ENCODE measurements at places on chromosomes 5 and 9.

- DNase-seq, result no peak
Observed at GRCh38 chr5:109053995-109054417, 306.3 kb downstream of the FER start.

GRCh38 chr9:14052359-14052758, 261.6 kb downstream of the NFIB start:
- no peak for DNase-seq

GRCh38 chr9:116574027-116574679, 113.0 kb upstream of the TRIM32 start:
- DNase-seq, result no peak

- no peak for DNase-seq
Observed at GRCh38 chr5:91365498-91365897, 17.6 kb downstream of the ARRDC3 start.

DNA sequence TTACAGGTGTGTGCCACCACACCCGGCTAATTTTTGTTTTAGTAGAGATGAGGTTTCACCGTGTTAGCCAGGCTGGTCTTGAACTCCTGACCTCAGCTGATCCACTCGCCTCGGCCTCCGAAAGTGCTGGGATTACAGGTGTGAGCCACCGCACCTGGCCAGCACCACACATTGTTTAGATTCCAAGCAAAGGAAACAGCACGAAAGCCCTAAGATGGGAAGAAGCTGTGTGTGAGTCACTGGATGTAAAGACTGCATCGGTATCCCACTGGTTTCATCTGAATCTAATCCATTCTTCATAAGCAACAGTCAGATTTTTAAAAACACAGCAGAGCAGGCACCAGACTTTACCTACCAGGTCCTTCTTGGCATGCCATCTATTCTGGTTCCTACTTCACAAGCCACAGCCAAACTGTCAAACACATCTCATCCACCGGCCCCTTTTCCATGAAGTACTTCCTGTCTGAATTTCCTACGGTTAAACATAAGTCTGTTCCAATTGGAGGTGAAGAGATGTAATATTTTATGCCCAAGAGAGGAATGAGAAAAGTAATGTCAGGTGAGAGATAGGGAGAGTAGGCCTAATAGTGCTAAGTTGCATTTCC, 17.4 kb downstream of the UBTD2 start:
- no peak for DNase-seq

DNA sequence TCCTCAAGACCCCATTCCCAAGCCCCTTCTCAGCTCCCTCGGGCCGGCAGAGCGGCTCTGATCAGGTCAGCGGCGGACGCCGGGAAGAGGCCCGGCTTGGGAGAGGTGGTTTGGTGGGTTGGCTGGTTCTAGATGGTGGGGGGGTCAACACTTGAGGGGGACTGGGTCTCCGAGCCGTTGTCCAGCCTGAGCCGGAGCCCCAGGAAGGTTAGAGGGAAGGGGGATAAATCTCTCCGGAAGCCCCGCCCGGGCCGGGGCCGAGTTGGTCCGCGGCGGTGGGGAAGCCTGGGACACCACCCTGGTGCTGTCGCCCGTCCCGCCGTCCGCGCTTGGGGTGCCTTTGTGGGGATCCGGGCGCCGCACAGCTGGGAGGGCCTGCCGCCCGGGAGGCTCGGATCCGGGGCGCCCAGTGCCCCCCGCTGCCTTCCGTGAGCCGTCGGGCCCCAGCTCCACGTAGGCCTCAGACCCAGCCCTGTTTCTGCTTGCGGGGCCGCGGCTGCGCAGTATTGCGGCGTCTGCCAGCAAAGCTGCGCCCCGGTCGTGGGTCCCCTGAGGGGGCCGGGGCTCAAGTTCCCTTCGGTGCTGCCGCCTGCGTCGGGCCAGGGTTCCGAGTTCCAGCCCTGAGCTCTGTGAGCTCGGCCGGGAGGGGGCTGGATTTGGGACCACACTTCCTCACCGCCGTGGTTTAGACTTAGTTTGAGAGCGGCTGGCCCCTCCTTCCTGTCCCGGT, 542 bp upstream of the TRIM52 start:
- peak; percentile 62 for DNase-seq

DNA sequence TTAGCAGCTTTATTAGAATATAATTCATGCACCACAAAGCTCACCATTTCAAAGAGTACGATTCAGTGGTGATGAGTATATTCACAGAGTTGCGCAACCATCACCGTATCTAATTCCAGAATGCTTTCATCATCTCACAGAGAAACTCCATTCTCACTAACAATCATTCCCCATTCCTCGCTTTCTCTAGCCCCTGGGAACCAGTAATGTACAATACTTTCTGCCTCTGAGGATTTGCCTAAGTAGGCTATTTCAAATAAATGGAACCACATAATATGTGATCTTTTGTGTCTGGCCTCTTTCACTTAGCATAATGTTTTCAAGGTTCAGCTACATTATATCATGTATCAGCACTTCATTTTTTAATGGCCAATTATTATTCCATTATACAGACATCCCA, 145.1 kb upstream of the ADAMTS16 start:
- no peak for DNase-seq

GRCh38 chr9:112332214-112332613, 1.2 kb downstream of the PTBP3 start:
- peak; percentile 28 for DNase-seq

DNA sequence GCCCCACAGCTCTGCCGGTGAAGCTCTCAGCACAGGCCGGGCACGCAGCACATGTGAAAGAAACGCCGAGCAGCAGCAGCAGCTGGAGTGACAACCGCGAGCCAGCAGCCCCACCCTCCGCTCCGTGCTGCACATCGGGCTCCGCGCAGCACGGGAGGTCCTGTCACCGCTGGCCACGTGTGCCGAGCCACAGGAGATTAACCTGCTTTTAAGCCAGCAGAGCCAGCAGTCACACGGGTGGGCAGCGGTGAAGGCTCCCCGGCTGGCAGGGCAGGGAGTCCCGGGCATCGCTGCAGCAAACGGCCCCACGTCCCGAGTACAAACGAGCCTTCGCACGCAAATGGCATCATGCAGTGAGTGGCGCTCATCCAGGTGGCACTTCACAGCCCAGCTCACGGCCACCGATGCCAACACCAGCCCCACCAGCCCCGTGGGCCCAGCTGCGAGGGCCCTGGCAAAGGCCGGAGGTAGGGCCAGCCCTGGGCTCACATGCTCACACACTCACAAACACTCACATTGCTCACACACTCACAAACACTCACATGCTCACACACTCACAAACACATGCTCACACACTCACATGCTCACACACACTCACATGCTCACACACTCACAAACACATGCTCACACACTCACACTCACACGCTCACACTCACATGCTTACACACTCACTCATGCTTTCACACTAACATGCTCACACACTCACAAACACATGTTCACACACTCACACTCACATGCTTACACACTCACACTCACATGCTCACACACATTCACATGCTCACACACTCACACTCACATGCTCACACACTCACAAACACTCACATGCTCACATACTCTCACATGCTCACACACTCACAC, 11.1 kb downstream of the CCDC187 start:
- no peak for DNase-seq

GRCh38 chr5:1731091-1731639, 68.5 kb downstream of the MRPL36 start:
- DNase-seq, result no peak

DNA sequence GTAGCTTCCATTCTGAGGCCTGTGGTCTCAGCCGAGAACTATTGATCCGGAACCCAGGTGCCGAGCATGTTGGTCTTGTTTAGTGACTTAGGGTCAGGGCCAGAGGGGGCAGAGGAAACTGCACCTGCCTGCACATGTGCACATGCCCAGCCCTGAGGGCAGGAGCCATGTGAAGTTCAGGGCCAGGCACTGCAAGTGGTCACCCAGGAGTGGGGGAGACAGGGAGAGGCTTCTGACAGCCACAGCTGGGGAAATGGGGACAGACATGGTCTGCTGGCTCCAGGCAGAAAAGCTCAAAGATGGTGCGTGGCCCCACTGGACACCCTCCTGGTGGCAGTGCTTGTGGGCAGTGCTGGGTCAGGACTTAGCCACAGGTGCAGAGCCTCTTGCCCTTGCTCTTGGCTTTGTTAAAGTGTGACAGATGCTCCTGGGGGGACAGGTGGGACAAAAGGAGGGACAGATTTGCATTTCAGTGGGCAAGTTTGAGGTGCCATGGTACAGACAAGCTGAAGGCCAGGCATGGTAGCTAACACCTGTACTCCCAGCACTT, 134.4 kb downstream of the CACNA1B start:
- DNase-seq, result no peak

DNA sequence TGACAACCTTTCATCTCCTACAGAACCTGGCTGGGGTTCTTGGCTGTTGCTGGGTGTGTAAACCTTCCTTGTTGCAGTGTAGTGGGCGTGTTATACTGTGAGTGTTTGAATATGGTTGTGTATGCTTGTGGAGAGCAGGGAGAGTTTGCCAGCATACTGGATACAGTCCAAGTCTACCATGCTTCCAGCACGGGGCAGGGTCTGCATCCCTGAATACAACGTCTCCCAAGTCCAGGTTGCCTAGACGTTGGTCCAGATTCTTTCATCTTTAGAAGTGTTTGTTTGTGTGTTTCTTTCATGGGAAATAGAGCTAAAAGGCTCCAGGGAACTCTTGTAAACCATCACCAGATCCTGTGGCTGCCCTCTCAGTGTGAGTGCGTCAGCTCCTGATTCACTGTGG, 46.4 kb downstream of the SYK start:
- no peak for DNase-seq

- peak; percentile 82 for DNase-seq
Observed at GRCh38 chr9:125521462-125522327, 185.3 kb downstream of the MAPKAP1 start.

DNA sequence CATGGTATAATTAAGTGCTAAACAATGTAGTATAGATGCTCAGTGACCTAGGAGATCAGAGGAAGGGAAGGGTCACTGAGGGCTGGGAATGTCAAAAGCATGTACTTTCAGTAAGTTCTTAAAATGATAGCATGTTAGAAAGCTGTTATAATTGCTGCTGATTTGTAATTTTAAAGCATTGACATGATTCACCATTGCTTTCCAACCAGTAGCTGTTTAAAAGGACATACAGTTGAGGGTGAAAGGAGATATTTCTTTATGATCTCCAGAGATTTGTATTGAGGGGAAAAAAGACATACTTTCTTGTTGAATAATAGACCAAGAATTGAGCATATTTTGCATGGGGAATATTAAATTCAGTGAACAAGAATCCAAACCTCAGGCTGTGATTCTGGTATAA, 1.2 kb upstream of the SLC1A3 start:
- no peak for DNase-seq

- DNase-seq, result no peak
Observed at GRCh38 chr9:111700776-111701175, 39.4 kb downstream of the GNG10 start.

- DNase-seq, result no peak
Observed at GRCh38 chr5:157860898-157861890, 2.2 kb upstream of the CLINT1 start.

DNA sequence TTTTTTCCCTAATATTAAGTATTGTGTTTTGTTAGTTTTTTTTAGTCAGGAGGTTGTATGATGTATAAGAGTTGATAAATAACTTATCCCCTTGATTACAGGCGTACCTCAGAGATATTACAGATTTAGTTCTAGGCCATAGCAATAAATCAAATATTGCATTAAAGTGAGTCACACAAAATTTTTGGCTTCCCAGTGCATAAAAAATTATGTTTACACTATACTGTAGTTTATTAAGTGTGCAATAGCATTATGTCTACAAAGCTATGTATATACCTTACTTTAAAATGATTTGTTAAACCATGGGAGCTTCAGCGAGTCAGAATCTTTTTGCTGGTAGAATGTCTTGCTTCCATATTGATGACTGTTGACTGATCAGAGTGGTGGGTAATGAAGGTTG, 1180.6 kb upstream of the CDH18 start:
- no peak for DNase-seq

- DNase-seq, result peak; percentile 79
Observed at GRCh38 chr5:17316970-17317459, 99.6 kb downstream of the BASP1 start.

- no peak for DNase-seq
Observed at GRCh38 chr9:82438581-82438980, 450.0 kb downstream of the SPATA31D1 start.

DNA sequence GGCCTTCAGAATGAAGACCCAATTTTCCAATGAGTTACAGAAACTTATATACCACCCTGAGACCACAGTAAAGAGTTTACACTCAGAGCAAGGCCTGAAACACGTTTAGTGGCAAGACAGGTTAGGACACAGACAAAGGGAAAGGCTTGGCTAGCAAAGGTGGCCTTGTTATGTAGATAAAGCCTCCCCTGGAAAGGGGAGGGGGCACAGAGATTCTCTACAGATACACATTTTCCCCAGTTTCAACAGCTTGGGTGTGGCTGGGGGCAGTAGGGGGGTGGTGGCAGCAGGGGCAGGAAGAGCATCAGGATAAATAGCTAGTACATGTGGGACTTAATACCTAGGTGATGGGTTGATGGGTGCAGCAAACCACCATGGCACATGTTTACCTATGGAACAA, 51.9 kb upstream of the PPP1R2B start:
- no peak for DNase-seq

GRCh38 chr5:170591054-170591453, 87.2 kb downstream of the KCNIP1 start:
- DNase-seq, result peak; percentile 31

DNA sequence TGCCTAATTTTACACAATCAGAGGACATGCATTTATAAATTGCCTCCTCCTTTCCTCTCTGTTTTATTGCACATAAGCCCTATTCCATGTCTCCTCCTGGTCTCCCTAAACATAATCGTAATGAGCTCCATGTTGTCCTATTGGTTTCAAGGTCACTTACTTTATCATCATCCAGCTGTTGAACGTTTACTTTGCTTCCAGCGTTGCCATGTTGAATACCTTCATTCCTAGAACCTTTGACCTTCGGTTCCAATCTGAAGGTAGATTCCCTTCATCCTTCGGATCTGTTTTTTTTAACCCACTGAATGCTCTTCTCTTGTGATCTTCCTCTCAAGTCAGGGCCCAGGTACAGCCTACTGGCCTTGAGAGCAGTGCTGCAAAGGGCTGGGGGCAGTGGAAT, 84.3 kb downstream of the PJA2 start:
- no peak for DNase-seq

DNA sequence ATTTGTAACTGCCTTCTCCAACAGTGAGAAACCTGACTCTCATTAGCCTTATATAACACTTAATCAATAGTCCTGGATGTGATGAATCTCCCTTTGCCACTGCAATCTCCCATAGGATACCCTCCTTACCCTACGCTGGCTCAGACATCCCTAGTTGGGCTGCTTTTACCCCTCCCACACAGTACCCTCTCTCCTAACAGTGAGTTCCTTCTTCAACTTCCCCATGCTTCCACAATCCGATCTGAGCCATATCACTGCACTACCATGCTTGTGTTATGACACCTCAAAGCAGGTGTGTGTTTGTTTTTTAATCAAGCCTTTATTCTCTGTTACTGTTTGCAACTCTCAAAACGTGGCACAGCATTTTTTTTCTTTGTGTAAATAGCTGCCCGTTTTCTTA, 60.5 kb upstream of the C9orf72 start:
- peak; percentile 28 for DNase-seq

- DNase-seq, result no peak
Observed at GRCh38 chr5:175711031-175711430, 53.2 kb downstream of the HRH2 start.

GRCh38 chr9:126225611-126226609, 100.7 kb upstream of the MVB12B start:
- no peak for DNase-seq
